ENCODE measurements at places on chromosomes 12 and 14.

DNA sequence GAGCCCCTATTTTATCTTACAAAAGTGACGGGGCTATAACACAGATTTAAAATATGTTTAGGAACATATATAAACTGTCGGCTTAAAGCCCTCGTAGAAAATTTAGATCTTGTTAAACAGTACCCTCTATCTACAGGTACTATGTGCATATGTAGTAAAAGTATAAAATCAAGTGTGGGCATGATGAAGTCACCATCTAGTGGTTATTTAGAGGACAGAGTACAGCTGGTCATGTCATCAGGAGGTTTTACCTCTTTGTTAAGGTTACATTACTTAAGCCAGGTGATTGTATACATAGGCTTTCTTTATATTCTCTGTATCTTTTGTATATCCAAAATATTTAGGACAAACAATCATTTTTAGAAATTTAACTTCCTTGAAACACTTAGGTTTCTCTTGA is 18.2 kb upstream of the TNS2 start:
- no peak for DNase-seq

DNA sequence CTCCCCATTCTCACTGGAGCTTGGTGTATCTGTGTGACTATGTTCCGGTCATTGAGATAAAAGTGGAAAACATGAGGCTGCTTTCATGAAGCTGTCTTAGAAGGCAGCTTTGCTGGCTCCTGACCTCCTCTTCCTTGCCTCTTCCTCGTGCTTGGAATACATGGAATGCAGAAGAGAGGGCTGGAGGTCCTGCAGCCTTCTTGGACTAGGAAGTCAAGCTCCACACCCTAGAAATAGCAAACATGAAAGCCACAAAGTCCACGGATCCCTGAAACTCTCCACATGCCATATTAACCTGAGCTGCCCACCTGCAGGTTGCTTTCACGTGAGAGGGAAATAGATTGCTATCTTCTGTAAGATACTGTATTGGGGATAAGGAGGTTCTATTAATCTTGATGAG is 51.0 kb downstream of the FZD10 start:
- DNase-seq = no peak

GRCh38 chr14:94364964-94365363 is 23.4 kb downstream of the SERPINA1 start:
- DNase-seq = no peak

GRCh38 chr14:33691907-33692306 is 259.0 kb downstream of the EGLN3 start:
- no peak for DNase-seq

DNA sequence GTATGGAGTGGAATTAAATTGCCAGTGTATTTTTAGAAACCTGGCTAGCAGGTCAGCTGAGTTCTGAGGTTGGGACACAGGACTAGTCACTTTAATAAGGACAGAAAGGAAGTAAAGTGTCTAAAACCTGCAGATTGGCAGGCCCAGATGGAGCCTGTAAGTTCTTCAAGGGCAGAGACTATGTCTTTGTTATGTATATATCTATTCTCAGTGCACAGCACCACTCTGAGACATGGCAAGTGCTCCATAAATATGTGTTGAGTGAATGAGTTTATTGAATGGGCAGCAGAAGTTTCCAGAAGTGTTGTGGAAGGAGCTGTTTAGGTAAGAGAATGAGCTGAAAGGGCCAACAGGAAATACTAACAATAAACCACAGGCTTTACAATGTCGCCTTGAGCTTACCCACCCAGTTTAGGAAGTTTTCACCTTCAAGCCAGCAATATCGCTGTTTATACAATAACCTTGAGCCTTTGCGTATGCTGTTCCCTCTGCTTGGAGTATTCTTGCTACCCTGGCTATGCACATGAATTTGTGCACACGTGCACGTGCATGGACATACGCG is 109.5 kb upstream of the TMPO start:
- no peak for DNase-seq

- DNase-seq = no peak
Observed at GRCh38 chr14:81301813-81302212, 81.1 kb upstream of the GTF2A1 start.
